Upper lobe of right lung (tissue), 1 donor: ENCODE measurements at places on chromosomes 2 and 18. TPM values are rescaled to one million over a fixed set of nuclear protein-coding genes. Genes with fewer than 3 reads are reported as not detected.

The ALKAL2 gene
- 18.7 TPM for total RNA-seq

The MEP1B gene
- not detected for total RNA-seq

The CERKL gene
- 0.29 TPM for total RNA-seq

The GALM gene
- total RNA-seq, result 14.7 TPM

The PAX8 gene
- total RNA-seq, result 1.6 TPM

The ASB18 gene
- not detected for total RNA-seq

The ALPI gene
- not detected for total RNA-seq

The NCKAP1 gene
- 117 TPM for total RNA-seq

DNA sequence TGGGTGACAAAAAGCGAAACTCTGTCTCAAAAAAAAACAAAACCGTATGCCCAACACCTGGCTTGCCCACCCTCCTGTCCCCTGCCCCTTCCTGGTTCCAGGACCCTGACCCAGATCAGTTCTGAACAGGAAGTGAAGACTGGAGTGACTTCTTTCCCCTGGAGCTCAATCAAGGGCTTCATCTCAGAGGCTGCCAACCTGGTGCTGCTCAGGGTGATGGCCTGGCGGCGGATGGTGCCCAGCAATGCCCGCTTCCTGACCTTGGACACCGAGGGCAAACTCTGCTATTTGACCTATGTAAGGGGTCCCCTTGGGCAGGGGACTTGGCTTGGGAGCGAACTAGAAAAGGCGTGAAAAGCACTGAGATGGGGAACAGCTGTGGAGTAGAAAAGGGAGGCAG lies 5.9 kb downstream of the CATIP start:
- no peak for DNase-seq

- DNase-seq, result no peak
Observed at GRCh38 chr18:47422524-47422923, 171.1 kb upstream of the SKOR2 start.

- peak; percentile 47 for DNase-seq
Observed at GRCh38 chr2:96082211-96083063, 33.9 kb downstream of the ADRA2B start.

DNA sequence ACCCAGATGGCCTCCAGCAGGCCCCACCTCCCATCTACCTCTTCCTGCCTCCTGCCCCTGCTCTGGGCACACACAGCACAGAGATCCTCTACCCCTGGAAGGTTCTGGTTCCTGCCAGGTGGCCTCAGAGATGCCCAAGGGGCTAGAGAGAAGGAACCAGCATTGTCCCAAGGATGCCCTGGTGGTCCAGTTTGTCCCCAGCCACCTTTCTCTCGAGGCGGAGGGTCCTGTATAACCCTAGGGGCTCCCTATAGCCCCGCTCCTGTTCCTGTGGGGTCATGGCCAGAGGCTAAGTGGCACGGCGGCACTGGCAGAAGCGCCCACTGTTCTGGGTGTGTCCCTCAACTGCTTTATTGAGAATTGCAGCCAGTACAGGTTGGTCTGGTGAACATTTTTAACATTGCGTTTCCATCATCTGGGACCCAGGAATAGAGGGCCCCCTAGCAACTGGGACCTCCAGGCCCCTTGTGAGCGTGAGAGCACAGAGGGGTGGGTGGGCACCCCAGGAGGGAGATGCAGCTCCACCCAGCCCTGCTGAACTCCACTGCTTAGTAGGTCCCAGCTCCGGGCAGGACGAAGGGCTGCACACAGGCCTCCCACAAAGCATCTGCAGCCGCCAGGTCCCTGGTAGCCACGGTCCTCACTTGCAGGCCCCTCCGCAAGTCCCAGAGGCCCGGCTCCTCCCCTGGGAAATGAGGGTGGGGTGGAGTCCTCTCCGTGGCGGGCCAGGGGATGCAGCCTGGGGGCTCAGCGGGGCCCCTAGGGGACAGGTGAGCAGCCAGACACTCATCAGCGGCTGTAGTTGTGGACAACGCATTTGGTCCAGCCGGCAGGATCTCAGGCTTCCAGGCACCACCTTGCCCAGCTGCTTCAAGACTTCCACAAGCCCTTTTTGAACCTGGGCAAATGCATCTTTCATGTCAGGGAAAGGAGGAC lies 33.1 kb downstream of the GPC1 start:
- no peak for DNase-seq

DNA sequence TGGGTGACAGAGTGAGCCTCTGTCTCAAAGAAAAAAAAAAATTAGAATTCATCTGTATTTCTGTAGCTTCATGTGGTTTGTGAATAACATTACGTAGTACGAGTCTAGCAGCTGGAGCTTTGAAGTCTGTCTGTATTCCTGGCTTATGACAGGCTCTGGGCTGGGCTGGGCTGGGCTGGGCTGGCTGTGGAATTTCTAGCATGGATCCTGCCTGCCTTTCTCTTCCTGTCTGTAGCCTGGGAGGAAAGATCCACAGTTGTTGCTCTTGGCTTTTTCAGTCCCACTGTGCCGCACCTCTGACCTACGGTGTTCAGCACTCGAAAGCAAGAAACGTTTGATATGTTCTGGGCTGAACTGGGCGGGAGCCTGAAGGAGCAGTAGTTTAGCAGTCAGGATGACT lies 55.4 kb downstream of the BOLA3 start:
- no peak for DNase-seq

GRCh38 chr2:190117305-190117704 lies 54.8 kb upstream of the MSTN start:
- DNase-seq, result no peak

GRCh38 chr2:12712881-12713280 lies 3.9 kb upstream of the TRIB2 start:
- no peak for DNase-seq

GRCh38 chr2:222423632-222424275 lies 589 bp upstream of the SGPP2 start:
- DNase-seq, result peak; percentile 72

GRCh38 chr2:60296219-60296955 lies 257.1 kb downstream of the BCL11A start:
- DNase-seq, result no peak

DNA sequence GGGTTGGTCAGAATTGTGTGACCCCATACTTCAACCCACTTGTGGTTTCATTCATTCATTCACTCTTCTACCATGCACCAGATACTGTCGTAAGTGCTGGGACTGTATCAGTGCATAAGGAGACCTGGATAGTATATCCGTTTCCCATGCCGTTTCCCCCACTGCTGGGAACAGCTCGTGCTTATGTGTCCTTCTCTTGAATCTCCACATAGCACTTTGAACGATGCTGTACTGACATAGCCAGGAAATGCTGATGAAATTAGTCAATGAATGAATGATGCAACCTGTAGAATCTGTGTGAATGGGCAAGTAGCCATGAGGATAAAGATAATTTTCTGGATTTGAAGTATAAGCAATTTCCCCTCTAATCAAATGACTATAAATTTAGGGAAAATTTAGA lies 276.1 kb downstream of the BCL2 start:
- DNase-seq, result no peak

DNA sequence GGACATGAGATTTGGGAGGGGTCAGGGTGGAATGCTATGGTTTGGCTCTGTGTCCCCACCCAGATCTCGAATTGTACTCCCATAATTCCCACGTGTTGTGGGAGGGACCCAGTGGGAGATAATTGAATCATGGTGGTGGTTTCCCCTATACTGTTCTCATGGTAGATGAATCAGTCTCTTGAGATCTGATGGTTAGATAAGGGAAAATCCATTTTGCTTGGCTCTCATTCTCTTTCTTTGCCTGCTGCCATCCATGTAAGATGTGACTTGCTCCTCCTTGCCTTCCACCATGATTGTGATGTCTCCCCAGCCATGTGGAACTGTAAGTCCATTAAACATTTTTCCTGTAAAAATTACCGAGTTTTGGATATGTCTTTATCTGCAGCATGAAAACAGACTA lies 80.9 kb upstream of the GALNT5 start:
- DNase-seq, result no peak

GRCh38 chr2:98952966-98953365 lies 16.9 kb upstream of the CRACDL start:
- DNase-seq, result no peak

DNA sequence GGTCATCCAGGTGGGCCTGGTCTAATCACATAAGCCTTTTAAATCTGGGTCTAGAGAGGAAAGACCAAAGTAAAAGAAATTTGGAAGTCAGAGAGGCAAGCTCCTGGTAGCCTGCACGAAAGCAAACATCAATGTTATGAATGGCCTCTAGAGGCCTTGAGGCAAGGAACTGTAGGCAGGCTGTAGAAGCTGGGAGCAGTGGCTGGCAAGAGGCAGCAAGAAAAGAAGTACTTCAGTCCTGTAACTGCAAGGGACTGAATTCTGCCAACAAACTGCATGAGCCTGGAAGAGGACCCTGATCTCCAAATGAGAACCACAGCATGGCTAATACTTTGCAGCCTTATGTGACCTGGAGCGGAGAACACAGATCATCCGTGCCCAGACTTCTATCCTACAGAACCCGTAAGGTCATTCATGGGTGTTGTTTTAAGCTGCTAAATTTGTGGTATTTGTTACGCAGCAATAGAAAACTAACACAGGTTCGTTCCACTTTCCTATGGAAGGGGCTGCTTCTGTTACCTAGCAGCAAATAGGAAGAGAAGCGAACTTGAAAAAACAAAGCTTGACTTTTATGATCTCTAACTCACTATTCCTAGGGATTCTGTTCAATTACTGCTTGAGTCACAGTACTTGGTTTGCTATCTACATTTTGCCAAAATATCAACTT lies 1.2 kb downstream of the IMMT start:
- DNase-seq, result no peak

DNA sequence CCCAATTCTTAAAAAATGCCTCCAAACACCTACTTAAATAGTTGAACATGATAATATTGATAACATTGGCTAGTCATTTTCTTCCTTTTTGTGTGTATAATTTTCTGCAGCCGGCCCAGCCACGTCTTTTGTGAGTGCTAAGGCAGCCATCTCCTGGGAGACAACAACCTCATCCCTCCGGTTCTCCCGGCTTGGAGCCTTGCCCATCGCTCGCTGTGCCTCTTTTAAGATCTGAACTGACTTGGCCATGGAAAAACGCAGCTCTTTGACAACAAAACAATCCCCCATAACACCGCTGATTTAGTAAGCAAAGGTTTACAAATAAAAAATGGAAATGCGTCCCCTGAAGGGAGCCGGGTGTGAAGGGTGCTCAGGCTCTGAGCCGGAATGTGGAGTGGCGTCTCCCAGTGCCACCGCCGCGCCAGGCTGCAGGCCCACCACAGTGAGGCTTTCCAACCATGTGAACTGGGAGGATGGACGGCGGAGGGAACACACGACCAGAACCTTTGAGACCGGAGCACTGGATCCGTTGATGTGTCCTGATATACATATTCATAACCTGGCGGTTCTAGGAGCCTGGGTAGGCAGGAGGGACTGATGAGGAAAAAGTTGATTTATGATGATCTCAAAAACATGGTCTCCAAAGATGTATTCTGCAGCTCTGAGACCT lies 87.4 kb downstream of the SMIM21 start:
- no peak for DNase-seq

GRCh38 chr18:45447355-45448265 lies 167.7 kb upstream of the SLC14A2 start:
- no peak for DNase-seq

- no peak for DNase-seq
Observed at GRCh38 chr18:56451188-56451587, 187.2 kb downstream of the TXNL1 start.

DNA sequence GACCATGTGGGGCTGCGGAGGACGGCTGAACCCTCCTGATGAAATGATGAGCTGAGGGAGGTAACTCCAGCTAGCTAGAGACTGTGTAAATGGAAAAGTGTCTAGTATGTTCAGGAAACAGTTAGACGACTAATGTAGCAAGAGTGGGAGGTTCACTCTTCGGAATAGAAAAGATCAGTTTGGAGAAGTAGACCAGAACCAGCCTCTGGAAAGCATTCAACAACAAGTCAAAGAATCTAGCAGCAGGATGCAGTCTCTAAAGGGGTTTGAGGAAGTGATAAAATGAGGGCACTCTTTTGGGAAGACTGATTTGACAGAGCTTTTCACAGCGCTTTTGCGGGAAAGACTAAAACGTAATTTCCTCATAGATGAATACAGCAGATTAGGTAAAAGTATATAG lies 79.6 kb downstream of the GAREM1 start:
- no peak for DNase-seq
